CD4-positive, alpha-beta T cell (primary cell): ENCODE measurements at places on chromosomes 3 and 15.

DNA sequence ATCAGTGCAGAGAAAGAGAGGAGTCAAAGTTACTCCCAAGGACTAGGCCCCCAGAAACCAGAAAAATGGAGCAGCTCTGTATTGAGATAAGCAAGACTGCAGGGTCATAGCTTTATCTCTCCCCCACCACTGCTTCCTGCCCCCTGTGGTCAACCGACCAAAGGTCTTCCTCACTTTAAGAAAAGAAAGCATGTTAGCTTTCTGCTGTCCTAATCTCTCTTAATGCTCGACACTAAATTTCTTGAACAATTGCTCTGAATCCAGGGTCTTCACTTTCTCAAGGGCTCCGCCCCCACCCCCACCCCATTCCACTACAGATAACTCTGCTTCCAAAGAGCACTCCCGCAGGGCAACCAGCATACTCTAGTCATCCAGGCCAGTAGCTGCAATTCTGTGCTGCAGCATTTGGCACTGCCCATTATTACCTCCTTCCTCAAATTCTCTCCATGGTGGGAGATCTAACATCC is 31.9 kb downstream of the TNIK start:
- no peak for DNase-seq

GRCh38 chr3:143134471-143134870 is 14.9 kb downstream of the CHST2 start:
- DNase-seq: no peak

DNA sequence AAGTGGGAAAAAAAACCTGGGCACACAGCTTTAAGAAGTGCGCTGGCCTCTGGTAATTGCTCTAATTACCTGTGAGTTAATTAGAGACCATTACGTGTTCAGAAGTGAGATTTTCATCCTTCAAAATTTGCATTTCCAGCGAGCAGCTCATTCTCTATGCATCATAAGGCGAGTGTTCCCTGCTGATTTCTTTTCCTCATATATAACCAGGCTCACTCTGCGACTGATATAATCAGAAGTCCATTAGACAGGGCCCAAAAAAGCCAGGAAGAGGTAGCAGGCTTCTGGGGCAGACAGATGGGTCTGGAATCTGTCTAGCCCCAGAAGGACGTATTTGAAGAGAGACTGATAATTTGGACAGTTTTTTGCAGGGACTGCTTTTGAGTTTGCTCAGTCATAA is 158.7 kb downstream of the MTHFS start:
- DNase-seq: no peak

- no peak for DNase-seq
These were observed 76.9 kb downstream of the ETFA start for GRCh38 chr15:76234337-76234889.

- DNase-seq: no peak
These were observed 59.6 kb downstream of the ESYT3 start for GRCh38 chr3:138493804-138494606.

- no peak for DNase-seq
These were observed 173.1 kb downstream of the IL5RA start for GRCh38 chr3:2937055-2937454.

DNA sequence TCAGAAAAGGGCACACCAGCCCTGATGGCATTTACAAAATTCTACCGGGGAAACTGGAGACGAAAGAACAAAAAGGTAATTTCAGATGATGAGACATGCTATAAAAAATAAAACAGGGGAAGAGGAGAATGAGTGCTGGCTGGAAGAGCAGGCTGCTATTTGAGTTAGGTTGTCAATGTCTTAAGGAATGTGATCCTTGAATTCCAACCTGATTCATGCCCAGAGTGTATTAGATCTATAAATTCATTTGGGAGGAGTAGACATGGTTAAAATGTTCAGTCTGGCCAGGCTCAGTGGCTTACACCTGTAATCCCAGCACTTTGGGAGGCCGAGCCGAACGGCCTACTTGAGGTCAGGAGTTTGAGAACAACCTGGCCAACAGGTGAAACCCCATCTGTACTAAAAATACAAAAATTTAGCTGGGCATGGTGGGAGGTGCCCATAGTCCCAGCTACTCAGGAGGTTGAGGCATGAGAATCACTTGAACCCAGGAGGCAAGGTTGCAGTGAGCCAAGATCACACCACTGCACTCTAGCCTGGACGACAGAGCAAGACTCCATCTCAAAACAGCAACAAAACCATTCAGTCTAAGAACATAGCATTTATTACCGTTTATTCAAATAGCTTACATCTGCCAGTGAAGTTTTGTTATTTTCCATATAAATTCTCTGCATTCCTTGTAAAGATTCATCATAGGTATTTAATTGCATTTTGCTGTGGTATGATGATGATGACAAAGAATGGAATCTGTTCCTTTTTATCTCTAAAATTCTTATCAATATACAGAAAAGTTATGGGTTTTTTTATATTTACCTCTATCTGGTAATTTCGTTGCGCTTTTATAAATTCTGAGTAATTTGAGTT is 126.7 kb upstream of the NR2E3 start:
- no peak for DNase-seq

- no peak for DNase-seq
These were observed 16.5 kb downstream of the ST6GAL1 start for GRCh38 chr3:186946756-186947375.

DNA sequence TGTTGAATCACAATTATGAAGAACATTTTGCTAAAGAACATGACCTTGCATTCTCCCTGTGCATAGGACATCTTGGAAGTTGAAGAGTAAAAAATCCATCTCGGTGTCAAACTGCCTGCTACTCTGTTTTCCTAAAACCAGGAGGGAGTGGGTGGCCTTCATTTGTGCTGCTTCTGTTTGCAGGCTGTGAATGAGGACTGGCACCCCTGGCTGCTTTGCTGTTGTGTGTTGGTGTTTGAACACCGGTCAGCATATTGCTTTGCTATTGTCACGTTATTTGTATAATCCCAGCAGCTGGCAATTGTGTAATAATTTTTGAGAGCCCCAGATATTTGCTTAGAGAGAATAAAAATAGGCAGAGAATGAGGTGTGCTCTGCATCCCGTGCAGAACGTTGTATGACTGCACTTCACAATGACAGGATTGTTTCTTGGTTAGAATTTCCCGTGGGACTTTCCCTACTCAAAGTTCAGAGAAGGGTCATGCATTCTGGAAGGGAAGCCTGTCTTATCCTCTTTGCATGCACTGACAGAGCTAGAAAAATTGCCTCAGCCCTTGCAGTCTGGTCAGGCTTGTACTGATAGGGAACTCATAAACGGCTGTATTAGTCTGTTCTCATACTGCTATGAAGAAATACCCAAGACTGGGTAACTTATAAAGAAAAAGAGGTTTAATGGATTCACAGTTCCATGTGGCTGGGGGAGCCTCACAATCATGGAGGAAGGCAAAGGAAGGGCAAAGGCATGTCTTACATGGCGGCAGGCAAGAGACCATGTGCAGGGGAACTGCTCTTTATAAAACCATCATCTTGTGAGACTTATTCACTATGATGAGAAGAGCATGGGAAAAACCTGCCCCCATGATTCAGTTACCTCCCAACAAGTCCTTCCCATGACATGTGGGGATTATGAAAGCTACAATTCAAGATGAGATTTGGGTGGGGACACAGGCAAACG is 16.3 kb downstream of the SV2B start:
- no peak for DNase-seq

DNA sequence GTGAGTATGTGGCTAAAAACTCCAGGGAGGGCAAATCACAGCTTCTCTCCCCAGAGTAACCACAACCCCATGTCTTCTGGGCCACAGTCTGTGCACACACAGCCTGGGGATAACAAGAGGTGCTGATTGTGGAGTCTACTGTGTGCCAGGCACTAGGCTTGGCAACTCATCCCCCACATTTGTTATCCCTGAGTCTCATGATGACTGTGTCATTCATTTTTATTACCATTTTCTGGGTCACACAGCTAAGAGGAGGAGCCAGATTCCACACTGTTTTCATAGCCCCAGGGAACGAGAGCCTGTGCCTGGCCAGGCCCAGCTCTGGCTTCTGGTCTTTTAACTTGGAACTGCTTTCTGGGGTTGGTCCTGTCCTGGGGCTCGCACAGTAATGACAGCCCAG is 34.5 kb downstream of the ESYT3 start:
- no peak for DNase-seq

GRCh38 chr15:38796589-38796988 is 232.0 kb upstream of the RASGRP1 start:
- DNase-seq: no peak

GRCh38 chr3:18389108-18389733 is 35.9 kb downstream of the SATB1 start:
- peak; percentile 40 for DNase-seq

- no peak for DNase-seq
These were observed 99.6 kb upstream of the SELENOK start for GRCh38 chr3:53991240-53991639.

GRCh38 chr3:173650596-173650995 is 253.1 kb downstream of the NLGN1 start:
- no peak for DNase-seq

GRCh38 chr3:13706886-13707285 is 158.0 kb downstream of the FBLN2 start:
- no peak for DNase-seq

DNA sequence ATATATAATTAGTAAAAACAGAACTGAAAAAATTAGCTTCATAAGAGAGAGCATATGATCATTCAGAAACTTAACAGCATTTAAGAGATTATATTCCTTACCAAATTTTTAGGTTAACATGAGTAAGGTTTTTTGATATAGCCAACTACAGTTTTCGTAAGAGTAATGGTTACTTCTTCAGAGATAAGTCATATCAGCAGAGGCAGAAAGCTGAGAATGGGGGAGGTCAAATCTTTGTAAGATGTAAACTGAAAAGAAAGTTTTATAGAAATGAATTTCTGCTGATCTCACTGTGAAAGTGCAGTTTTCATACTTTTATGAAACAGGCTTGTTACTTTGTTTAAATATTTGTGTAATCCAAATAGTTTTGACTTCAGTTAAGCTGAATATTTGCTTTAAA is 193.3 kb downstream of the ZBTB20 start:
- no peak for DNase-seq

- DNase-seq: no peak
These were observed 8.3 kb upstream of the CSPG4 start for GRCh38 chr15:75720787-75721479.

DNA sequence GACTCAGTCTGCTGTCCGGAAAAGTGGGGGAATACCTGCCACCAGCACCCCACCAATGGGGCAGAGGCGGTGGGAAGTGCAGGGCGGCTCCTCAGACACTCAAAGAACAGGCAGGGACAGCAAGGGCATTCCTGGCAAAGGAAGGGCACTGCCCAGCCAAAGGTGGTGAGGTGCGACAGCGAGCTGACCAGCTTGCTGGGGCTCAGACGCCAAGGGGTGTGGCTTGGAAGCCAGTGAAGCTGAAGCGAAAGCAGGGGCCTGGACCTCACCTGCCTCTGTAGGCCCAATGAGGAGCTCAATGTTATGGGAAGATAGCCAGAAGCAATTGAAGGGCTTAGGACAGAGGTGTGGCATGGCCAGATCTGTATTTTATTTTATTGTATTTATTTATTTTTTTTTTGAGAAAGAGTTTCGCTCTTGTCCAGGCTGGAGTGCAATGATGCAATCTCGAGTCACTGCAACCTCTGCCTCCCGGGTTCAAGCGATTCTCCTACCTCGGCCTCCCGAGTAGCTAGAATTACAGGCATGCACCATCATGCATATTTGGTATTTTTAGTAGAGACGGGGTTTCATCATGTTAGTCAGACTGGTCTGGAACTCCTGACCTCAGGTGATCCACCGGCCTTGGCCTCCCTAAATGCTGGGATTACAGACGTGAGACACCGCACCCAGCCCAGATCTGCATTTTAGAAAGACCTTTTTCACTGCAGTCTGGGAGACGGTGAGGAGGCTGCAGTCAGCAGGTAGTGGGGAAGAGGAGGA is 4.4 kb upstream of the LMAN1L start:
- DNase-seq: no peak

DNA sequence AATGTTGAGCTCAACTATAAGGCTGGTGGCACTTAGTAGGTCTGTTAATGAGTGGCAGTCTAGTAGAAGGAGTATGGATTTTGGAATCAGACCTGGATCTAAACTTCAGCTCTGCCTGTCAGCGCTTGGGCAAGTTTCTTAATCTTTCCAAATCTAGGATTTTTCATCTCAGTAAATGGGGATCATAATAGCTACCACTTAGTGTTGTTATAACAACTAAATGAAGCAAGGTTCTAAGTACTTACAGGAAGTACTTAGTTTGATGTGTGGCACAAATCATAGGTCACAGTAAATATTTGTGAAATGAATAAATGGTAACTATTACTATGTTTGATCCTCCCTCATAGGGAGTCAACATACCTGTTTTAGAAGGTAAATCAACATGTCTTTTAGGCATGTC is 31.4 kb downstream of the SLC49A4 start:
- no peak for DNase-seq

DNA sequence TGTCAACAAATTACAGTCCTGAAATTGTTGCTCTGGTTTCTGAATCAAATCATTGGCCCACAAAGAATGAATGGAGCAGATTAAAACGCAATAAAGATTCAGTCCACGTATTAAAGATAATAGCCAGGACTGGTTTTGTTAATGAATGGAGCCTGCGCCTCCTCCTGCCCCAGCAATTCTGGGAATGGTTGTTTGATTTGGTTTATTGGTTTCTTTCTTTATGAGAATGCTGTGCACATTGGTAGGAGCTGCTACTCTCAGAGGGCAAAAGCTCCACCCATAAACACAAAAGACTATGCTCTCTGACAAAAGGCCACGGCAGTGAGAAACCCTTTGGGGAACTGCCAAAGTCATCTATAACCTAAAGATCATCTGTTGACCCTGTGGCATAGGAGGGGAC is 261.1 kb downstream of the ABHD5 start:
- no peak for DNase-seq

DNA sequence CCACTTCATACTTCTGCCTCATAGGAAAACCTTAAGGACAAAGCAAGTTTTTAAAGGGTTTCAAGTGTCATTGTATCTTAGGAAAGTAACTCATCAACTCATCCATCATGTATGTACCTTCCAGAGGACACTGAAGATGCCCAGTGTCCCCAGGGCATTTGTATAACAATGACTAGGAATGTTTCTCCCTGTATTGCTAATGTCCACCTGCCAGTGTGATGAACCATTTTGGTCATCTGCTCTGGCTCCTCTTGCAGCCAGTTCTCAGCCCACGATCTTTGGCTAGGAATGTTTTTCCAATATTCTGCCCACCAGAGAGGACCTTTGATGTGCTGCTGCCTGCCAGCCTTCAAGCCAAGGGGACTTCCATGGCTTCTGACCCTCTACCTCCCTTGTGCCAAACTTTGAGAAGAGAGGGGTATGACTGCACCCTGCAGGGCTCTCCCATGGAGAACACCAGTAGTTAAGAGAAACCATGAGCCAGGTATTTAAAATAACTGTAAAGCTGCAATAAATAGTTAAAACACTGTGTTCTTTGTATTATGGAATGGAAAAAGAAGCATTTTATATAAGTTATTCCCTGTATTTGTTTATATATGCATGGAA is 11.4 kb downstream of the LMOD3 start:
- no peak for DNase-seq

- DNase-seq: peak; percentile 73
These were observed 25.1 kb upstream of the CSTA start for GRCh38 chr3:122299872-122300460.

- no peak for DNase-seq
These were observed 46.1 kb downstream of the ABHD5 start for GRCh38 chr3:43736558-43737440.
